ENCODE measurements at places on chromosomes 4 and X.

DNA sequence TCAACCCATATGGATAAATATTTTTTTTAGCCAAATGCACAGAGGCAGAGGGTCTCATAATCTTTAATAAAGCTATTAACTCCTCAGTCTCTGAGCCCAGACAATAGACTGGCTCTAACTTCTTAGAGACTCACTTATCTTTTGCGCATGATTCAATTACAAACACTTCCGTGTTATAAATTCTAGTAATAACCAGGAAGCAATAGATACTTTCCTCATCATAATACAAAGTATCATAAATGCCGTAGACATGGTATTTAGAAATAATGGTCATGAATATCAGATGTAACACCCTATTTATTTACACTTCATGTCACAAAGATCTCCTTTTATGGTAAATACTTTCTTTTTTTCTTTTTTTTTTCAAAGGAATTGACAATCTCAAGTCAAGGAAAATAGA is 4.4 kb upstream of the GIMD1 start:
- DNase-seq: no peak

DNA sequence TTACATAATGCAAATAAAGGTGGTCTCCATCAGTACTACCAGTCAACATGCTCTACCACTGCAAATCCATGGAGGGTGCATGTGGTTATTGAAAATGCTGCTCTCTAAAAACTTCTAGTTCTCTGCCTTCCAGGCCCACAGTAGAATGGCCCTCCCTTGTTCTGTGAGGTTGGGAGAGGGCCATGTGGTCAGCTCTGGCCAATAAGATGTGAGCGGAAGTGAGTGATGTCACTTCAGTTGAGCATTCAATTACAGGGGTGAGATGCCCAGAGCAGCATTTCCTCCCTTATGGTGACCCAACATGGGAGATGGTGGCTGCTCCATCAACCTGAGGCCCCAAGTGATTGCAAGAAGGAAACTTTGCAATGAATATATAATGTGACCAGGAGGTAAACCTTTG is 148.8 kb downstream of the CPEB2 start:
- DNase-seq: no peak

- peak; percentile 72 for DNase-seq
These were observed at the start of gene JADE1 for GRCh38 chr4:128809477-128810330. Gene JADE1 (plus strand): TSS chr4:128809700. CDS start chr4:128831759, 22,059 bp downstream.

DNA sequence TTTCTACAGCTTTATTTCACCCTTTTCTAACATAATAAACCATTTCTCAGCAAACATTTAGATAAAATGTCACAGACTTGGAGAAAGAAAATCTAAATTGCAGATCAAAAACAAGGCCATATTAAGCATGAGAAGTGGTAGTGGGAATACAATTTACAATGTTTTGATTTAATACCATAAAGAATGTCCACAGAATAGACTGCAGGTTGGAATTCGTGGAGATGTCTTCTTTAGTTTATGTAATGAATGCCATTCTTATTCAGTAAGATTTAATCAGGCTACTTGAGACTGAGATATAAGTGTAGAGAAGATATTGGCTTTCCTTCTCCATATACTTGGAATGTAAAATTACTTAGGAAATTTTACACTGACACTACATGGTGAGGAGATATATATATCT is 91.9 kb upstream of the ZFP42 start:
- no peak for DNase-seq

GRCh38 chr4:163587867-163588266 is 93.4 kb downstream of the TMA16 start:
- DNase-seq: no peak

GRCh38 chr4:159503236-159504008 is 400.5 kb downstream of the RAPGEF2 start:
- no peak for DNase-seq

DNA sequence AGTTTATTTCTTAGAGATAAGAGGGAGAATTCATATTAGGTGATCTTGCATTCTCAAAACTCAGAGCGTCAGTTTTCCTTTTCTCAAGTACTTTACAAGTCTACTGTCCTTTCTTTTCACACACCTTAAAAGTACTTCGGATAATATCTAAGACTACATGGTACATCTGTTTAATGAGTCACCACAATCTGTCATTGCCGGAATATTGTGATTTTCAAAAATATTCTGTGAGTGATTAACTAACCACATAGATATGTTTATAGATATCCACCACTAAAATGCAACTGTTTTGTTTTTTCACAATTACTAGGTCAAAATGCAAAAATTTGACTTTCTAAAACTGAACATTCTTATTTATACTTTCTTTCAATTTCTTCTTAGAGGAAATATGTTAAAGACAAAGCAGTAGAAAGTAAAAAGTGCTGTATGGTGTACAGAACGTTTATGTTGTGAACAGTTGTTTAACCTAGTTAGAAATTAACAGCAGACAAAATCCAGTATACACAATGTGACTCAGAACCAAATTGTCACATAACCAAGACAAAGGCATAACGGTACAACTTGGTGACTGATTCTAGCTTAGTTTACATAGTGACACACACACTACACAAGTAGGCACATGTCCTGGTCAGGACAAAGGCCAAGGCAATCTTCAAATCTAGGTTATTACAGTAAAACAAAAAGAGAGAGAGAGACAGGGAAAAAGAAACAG is 482.9 kb downstream of the NAF1 start:
- DNase-seq: no peak

DNA sequence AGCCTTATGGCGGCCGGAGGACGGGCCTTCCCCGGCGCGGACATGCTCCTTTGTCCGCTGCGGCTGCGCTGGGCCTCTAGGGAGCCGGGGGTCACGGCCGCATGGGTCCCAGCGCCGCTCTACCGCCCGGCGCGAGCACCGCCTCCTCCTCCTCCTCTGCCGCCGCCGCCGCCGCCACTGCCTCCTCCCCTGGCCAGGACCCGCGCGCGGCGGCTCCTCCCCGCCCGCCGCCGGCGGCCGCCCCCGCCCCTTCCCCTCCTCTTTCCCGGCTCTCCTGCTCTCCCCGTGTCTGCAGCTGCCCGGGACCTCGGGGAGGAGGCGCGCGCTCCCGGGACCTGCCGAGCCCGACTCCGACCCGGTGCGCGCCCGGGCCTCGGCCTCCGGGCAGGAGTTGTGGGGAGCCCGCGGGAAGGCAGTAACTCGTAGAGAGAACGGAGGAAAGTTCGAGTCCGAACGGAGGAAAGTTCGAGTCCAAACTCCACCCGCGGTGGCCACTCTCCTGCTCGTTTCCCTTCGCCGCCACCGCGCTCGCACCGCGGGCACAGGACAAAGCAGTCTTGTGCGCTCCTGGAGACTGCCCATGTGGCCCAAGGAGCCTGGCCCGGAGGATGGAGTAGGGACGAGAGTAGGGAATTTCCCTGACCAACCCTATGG is at the start of gene ADGRA3:
TSS of gene ADGRA3 (minus strand) at position 179 of the 654 bp plus-strand sequence. CDS start 282 bp downstream, outside the sequence.
- peak; percentile 17 for DNase-seq
